ENCODE measurements at places on chromosomes 3 and 15.
A peak's percentile ranks its signal among the peaks of the same experiment; 100 is the strongest.

DNA sequence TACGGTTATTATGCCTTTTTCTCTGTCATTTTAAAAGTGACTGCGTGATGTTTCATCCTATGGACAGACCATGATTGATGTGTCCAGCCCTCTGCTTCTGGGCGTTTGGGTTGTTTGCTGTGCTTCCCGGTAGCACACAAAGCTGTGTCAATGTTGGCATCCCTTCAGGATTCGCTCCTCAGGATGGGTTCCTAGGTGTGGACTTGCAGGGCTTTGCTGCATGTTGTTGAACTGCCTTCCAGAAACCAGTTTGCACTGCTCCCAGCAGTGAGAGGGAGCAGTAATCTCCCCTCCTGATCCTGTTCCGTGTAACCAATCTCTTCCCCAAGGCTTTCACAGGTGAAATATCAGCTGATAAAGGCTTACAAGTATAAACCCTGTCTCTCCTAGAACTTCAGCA is 787 bp downstream of the TRPM1 start:
- DNase-seq: no peak

- no peak for DNase-seq
These were observed 159.9 kb upstream of the MEIS2 start for GRCh38 chr15:37260255-37260654.

- DNase-seq: no peak
These were observed 155.6 kb downstream of the NECTIN3 start for GRCh38 chr3:111227216-111227615.

DNA sequence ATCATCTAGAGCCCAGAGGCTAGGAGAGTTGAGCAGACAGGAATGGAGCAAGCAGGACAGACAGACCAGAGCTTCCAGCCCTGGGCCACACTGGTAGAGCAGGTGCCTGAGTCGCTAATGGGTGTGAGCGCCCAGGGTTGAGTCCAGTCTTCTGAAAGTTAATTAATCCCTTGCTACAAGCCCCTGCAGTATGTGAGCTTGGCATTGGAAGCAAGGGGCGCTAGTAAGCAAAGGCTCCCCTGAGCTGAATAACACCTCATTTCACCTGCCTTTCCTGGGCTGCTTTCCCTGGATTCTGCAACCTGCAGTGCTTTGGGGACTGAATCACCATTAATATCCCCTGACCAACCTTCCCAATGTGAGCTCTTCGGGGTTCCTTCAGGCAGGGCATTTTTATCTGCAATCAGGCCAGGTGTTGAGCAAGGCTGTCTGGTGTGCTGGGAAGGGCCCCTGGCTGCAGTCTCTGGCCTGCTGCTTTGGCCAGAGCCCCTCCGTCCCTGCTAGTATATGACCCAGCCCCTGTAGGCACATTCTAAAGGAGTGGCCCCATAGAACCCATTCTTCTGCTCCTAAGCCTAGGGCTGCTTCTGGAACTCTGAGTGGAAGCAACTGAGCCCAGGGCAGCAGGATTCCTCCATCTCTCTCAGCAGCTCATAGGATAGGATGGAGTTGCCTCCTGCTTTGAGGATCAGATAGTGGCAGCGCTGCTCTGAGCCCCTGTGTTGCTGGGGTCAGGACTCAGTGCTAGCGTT is 45.1 kb upstream of the EPHB1 start:
- no peak for DNase-seq

GRCh38 chr15:69861331-69862171 is 236.2 kb downstream of the TLE3 start:
- no peak for DNase-seq

DNA sequence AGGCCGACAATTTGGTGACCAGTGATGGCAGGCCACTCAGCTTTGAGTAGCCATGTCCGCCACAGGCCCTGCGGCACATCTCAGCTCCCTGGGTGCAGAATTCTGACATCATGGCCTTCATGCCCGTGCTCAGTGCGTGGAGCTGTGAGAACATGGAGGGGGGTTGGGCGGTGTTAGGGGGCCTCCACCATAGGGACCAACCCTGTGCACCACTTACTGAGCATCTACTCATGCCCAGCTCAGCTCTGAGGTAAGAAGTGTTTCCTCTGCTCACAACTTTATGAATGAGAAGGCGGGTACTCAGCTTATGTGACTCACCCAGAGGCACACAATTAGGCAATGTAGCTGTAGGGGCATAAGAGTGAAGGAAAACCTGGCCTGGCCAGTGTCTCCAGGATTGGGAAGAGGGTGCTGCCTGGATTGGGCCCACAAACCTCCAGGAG is 10.5 kb downstream of the ACOX2 start:
- peak; percentile 53 for DNase-seq

GRCh38 chr3:89841041-89841440 is 733.6 kb downstream of the EPHA3 start:
- no peak for DNase-seq

GRCh38 chr3:124034016-124034843 is 42.3 kb upstream of the ROPN1 start:
- no peak for DNase-seq

DNA sequence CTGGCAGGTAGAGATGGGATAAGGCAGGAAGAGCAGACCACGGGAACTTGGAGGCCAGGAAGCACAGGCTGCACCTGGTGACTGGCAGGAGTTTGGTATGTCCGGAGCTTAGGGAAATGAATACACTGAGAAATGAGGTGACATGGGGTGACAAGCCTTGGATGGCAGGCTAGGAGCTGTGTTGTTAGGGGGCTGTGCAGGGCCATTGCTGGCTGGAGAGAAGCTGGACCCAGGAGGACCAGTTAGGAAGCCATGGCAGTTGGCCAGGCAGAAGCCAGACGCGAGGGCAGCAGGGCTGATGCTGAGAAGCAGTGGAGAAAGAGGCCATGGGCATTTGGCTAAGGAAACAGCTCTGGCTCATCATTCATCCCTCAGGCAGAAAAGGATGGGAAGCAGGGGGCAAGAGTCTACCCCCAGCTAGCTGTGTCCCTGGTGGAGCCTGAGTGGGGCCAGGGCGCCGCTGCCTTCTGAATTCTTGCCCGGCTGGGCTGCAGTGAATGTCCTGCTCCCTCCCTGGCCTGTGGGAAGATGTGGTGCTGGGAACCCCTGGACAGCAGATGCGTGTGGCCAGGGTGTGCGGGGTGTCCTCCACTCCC is 255.8 kb downstream of the FAM43A start:
- no peak for DNase-seq
